ENCODE measurements at places on chromosomes 4 and X.

DNA sequence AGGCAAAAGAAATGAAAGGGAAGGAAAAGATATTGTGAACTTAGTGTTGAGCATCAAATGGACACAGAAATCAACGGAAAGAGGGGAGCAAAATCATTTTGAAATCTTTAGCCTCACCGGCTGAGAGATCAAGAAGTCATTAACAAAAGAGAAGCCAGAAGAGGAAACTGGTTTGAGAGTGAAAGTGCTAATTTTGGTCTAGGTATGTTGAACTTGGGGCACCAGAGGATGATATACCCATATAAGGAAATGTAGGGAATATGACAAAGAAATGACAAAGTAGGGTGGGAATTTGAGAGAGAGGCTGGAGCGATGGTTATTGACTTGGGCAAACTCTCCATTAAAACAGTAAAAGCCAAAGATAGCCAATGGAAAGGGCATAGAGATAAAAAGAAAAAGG is 183.4 kb upstream of the ATOH1 start:
- no peak for DNase-seq

- no peak for DNase-seq
Observed at GRCh38 chr4:163474027-163474426, 473 bp upstream of the TKTL2 start.

- no peak for DNase-seq
Observed at GRCh38 chr4:5993876-5994811, 24.1 kb downstream of the C4orf50 start.

GRCh38 chrX:24874604-24875247 is 141.0 kb downstream of the ARX start:
- DNase-seq, result no peak

GRCh38 chr4:119540249-119540648 is 88.4 kb downstream of the PDE5A start:
- no peak for DNase-seq

DNA sequence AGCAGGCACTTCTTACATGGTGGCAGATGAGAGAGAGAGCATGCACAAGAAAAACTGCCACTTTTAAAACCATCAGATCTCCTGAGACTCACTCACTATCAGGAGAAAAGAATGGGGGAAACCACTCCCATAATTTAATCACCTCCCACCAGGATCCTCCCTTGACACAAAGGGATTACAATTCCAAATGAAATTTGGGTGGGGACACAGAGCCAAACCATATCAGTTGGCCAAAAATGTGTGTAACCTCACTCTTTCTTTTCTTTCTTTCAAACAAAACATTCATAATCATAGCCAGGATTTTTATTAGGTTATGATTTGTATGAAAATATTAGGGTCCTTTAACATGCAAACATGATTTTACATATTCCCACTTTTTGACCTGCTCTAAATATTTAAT is 222.1 kb downstream of the PCDH18 start:
- DNase-seq, result no peak

GRCh38 chrX:40908026-40908425 is 172.7 kb upstream of the MED14 start:
- DNase-seq, result no peak

All from HuH-7 (cell line).